Stimulated activated CD4-positive, alpha-beta T cell treated with anti-CD3 and anti-CD28 coated beads, Interleukin-1b, Interleukin-23, amount 100 ng/mL, for 1 hour (primary cell): ENCODE measurements at places on chromosomes 3 and 15.

- DNase-seq, result no peak
Observed at GRCh38 chr3:119664370-119664769, 4.0 kb upstream of the POPDC2 start.

DNA sequence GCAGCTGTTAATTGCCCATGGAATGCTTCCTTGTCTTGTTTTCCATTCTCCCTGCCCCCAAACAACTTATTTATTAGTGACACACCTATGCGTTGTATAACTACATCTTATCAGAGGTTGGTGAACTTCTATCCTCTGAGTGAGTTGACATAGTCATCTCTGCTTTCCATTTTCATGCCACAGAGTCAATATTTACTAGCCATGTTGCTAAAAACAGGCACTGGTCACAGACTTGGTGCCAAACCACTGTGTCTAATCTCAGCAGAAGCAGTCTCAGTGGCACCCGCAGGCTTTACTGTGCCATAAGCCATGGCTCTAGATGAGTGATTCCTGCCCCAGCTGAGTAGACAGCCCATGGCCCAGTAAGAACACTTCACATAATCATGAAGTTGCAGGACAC, 26.5 kb downstream of the DAPK2 start:
- no peak for DNase-seq

DNA sequence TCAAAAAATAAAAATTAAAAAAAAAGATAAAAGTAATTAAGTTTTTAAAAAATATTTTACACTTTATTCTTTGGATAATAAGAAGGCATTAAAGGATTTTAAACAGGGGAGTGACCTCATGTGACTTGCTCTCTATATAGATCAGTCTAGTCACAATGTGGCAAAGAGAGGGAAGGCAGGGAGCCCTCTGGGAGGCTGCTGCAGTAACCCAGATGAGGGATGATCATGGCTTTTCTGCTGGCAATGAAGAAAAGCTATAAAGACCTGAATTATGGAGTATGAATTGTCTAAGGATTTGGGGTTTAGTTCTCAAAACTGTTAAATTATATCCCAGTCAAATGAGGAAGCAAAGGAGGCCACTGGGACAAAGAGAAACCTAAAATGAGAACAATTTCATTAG, 58.1 kb downstream of the SUMF1 start:
- DNase-seq, result no peak

DNA sequence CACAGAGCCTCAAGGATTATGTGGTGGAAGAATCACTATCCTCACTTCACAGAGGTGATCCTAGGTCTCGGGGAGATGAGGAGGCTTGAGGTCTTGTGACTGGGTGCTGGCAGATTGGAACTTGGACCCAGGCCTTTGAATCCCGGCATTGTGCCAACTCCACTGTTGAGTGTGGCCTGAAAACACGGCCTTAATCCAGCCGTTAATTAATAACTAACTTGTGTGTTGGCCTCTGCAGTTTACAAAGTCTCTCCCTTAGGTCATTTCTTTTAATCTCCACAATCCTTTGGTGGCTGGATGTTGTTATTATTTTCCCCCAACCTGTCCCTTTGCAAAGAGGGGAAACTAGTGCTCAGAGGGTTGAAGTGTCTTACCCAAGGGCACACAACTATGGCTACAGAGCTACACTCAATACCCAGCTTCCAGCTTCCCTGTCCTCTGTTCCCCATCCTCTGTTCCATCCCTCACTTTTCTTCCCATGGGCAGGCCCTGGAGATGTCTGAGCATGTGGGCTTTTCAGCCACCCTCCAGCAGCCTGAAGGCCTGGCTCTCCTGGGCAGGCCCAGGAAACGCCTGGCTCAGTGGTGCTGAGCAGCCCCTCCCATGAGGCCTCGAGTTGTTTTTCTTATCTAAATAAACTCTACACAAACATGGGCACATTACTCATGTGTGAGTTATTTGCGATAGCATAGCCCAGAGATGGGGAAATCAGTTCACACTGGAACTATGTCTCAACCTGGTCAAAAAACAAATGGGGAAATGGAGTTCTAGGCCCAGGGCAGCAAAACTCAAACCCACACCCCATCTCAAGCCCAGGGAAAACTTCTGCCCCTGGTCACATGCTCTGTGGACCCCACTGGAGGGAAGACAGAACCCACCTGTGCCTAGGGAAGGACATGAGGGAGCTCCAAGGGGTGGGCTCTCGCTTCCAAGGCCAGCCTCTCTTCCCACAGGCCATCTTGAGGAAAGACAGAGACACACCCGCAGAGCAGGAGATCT, 16.8 kb upstream of the SMAD3 start:
- no peak for DNase-seq

- DNase-seq, result no peak
Observed at GRCh38 chr3:176796371-176796770, 400.9 kb downstream of the TBL1XR1 start.

DNA sequence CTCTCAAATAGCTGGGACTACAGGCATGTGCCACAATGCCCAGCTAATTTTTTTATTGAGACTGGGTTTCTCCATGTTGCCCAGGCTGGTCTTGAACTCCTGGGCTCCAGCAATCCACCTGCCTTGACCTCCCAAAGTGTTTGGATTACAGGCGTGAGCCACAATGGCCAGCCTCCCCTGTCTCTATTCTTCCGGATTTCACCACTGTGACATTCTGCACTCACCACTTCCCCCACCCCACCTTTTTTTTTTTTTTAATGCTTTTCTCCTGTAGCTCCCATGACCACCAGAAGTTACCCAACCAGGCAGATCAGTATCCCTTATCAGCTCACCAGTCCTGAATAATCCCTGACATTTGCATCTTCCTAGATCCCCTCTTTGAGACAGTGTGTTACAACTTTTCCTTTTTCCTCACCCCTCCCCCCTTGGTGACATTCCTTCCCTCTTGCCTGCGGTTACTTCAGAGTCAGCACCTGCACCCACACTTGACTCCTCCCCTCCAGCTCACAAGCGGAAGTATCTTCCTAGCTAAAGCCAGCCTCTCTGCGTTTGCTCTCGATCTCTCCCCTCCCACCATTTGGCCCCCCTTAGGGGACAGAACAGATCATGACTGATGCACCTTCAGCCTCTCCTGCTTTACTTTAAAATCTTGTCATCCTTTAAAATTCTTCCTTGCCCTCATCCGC, 13.5 kb upstream of the ZNF592 start:
- no peak for DNase-seq

DNA sequence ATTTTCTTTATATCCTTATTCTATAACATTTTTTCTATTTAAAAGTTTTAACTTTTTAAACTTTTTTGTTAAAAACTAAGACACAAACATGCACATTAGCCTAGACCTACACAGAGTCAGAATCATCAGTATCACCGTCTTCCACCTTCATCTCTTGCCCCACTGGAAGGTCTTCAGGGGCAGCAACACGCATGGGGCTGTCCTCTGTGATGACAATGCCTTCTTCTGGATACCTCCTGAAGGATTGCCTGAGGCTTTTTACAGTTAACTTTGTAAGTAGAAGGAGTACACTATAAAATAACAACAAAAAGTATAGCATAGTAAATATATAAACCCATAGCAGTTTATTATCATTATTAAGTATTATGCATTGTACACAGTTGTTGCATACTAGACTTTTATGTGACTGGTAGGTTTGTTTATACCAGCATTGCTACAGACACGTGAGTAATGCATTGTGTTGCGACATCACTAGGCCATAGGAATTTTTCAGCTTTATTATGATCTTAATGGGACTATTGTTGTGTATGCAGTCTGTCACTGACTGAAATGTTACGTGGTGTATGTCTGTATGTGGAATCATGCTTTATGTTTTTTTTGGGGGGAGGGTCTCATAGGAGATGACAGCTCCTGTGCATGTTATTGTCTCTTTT, 18.2 kb downstream of the ATP1B3 start:
- DNase-seq, result no peak

DNA sequence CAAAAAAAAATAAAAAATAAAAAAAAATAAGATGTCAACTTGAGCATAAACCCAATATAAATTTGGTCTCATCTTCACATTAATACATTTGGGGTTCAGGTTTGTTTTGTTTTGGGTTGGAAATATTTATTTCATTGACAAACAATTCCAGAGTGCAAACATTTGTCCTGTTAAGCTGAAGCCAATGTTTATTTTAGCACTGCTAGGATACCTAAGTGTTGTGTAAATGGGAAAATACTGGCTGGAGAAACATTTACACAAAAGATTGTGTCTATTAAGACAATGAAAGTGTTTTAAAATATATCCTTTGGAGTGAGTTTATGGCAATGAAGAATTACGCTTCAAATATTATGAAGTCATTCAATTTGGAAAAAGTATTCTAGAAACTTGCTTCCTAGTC, 91.1 kb downstream of the MEIS2 start:
- no peak for DNase-seq

DNA sequence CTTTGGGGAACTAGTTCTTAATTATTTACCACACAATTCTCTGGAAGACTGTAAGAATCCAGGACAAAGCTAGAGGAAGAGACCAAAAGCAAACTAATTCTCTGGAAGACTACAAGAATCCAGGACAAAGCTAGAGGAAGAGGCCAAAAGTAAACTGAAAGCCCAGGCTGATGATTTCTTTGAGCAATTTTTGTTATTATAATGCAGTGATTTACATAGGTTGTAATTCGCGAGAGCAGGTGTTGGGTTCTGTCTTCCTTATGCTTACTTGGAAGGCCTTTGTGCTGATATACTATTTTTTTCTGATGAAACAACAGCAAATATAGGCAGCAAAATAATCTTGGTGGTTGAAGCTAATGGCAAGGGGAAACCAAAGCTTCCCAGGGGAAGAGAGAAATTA, 5.2 kb downstream of the SPTSSB start:
- DNase-seq, result no peak

DNA sequence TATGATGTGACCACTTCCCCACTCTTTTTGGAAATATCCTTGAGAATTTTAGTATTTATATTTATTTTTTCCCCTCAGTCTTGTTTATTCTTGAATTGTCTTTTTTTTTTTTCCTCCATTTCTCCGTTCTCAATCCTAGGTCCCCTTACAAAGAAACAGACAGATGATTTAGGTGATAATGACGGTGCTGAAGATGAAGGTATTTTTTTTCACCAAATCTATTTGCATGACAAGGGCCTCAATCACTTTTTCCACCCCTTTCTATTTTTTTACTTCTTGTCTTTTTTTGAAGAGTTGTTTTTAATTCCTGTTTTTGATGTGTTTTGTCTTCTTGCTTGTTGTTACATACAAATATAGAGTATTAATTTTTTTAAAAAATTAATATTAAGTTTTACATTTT, 402.6 kb downstream of the NLGN1 start:
- no peak for DNase-seq

DNA sequence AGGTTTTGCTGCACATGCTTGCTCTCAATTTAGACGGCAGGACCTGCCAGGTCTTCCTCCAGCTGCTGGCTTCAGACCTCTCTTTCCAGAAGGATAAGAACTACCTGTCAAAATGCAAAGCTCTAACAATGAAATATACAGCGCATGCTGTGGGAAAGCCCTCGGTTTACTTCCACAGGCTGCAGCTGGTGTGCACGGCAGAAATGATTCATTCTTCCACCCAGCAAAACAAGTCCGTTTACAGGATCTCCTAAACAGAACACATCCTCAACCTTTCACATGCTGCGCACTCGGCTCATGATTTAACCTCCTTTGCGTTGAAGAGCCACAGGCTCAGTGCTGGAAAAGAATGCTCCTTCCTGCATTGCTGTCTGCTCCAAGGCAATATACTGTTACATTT, 92.4 kb upstream of the WNT5A start:
- no peak for DNase-seq

DNA sequence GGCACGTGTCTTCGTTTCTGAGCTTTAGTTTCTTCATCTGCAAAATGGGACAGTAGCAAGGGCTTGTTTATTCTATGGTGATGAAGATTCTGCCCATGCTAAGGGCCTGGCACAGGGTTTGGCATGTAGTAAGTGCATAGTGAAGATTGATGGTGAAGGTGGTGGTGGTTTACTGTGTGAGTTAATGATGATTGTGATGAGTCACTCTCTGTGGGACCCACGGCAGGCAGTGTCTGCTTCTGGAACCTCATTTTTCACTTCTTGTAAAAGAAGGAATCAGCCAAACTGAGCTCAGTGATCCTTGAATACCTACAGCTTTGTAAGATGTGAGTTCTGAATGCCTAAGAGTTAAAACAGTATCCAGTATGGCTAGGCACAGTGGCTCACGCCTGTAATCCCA, 86.2 kb upstream of the LRTM1 start:
- DNase-seq, result no peak

- DNase-seq, result no peak
Observed at GRCh38 chr15:87489456-87489855, 767.1 kb downstream of the NTRK3 start.

DNA sequence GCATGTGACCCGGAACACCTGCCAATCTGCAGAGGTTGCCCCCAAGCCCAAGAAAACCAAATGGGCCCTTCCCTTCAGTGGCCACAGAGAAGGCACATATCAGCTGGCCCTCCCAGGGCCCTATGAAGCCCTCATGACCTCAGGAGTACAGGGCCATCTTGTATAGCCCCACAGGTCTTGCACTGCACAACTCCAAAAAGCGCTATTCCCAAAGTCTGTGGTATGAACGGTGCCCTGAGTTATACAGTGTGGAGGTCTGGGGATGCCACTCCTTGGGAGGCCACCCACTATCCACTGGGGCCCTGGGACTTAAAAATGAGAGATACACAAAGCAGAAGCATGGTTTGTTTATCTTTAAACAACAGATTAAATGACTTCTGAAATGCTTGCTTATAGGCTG, 61.5 kb downstream of the CAPN7 start:
- no peak for DNase-seq

DNA sequence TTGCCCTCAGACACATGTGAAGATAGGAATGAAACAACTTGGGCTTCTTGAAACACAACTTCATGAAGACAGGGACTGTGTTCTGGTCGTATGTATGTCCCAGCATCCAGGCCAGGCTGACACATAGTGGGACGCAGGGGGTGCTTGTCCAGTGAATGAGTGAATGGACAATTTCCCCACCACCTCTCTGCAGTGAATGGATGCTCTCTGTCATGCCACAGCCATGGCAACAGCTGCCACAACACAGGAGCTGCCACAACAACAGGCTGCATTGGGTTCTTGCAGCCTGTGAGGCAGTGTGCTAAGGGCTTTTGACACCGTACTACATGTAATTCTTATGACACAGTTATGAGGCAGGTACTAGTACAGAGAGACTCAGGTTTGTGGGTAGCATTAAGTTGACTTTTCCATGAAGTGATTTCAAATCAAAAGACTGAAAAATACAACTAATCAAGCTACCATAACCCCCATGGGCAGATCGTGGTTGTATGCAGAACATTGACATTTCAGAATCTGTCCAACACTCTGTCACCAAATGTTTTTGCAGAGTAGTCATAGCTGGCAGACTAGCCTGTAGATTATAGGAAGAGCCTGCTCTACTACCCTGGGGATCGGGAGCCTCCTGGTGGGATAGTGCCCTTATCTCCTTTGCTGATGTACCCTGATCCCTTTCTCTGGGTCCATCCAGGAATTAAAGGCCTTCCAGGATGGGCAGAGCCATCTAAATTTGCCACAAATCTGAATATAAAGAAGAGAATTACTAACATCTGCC, 40.8 kb downstream of the CLSTN2 start:
- no peak for DNase-seq
